GM23338 (cell line): ENCODE measurements at places on chromosomes 5 and 9. TPM values are rescaled to one million over a fixed set of nuclear protein-coding genes. Genes with fewer than 3 reads are reported as not detected.

SNX30 gene
- total RNA-seq: 12.0 and 17.8 TPM in 2 replicates

TAS2R1 gene
- total RNA-seq: 0.31 TPM in 1 of 2 replicates, not detected in the other

GRCh38 chr9:131675437-131676022, 64.3 kb downstream of the RAPGEF1 start:
- no peak for DNase-seq

TEX48 gene
- total RNA-seq: not detected in 2 replicates

DNA sequence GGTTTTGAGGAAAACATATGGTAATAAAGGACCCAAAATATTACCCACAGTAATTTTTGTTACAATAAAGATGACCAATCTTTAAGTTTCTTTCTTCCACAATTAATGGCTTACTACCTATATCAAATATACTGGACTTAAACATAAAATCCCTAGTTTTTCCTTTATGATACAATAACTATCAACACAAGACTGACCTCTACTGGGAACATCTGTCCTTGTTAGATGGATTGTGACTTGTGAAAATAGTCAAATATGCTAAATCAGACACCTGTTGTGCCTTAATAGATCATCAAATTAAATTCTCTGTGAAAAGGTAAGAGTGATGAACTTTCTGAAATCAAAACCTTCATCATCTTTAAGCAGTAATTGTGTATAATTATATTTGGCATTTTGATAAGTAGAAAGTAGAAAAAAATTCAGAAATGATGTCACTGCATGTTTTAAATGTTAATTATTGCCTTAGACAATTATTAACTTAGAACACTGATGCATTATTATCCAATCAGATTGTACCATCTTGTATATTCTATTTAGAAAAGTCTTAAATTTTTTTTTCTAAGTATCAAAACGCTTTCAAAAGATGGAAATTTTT, 113.6 kb downstream of the DEPDC1B start:
- DNase-seq: peak; percentile 33
